Uterus (tissue), 4 donors: ENCODE measurements at places on chromosomes 2 and 18. TPM values are rescaled to one million over a fixed set of nuclear protein-coding genes. Genes with fewer than 3 reads are reported as not detected.

NTSR2 gene
- not detected for total RNA-seq

DNA sequence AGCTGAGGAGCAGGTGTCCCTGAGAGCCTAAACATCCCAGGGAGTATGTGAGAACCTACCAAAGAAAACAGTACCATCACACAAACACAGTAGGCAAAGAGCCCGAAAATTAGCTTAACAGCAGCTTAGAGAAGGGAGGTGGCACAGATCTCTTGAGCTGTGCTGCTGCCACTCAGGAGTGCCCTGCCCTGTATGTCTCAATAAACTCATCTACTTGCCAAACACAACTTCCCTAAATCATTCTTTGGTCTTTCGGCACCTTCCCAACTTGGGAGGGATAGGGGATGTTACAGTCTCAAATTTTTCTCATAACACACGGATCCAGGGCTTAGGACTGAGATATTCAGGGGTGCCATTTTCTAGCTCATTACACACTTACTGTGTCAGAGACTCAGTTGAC lies 45.3 kb upstream of the C1D start:
- no peaks in the 10 kb centered on the region for H3K27me3 ChIP-seq
- H3K27ac ChIP-seq, result no peak overlapping the region
- H3K4me3 ChIP-seq, result no peak overlapping the region
- H3K4me1 ChIP-seq, result no peaks in the 10 kb centered on the region

- no peak overlapping the region for H3K27ac ChIP-seq
- no peaks in the 10 kb centered on the region for H3K36me3 ChIP-seq
- no peak overlapping the region for H3K4me3 ChIP-seq
- H3K27me3 ChIP-seq, result no peaks in the 10 kb centered on the region
- no peak for DNase-seq
- H3K4me1 ChIP-seq, result no peaks in the 10 kb centered on the region
Observed at GRCh38 chr2:68420254-68420910, 46.7 kb downstream of the FBXO48 start.

GRCh38 chr2:140085674-140086073 lies 1305.5 kb upstream of the NXPH2 start:
- no peak overlapping the region for H3K27ac ChIP-seq
- H3K4me1 ChIP-seq, result no peaks in the 10 kb centered on the region
- no peak overlapping the region for H3K4me3 ChIP-seq
- no peak for DNase-seq
- no peaks in the 10 kb centered on the region for H3K27me3 ChIP-seq

GRCh38 chr2:124908411-124908810 lies 883.3 kb downstream of the CNTNAP5 start:
- no peaks in the 10 kb centered on the region for H3K4me1 ChIP-seq
- H3K27me3 ChIP-seq, result no peaks in the 10 kb centered on the region
- no peak overlapping the region for H3K27ac ChIP-seq
- no peak overlapping the region for H3K4me3 ChIP-seq
- H3K36me3 ChIP-seq, result no peaks in the 10 kb centered on the region

DNA sequence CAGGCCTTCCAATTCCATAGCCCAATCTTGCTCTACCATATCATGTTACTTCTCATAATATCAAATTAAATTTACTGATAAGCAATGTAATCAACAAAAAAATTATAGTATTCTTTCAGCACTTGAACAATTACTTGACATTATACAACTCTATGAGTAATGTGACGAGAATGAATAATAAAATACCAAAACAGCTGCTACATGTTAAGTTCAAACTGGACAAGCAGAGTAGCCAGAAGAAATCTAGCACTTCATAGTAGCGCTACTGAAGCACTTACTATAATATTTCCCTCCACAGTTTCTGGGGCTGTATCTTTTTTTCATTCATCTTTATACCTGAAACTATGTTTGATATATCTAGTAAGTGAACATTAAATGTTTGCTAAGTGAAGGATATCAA lies 14.9 kb downstream of the PPP3R1 start:
- DNase-seq, result no peak
- H3K4me1 ChIP-seq, result no peaks in the 10 kb centered on the region
- peak overlapping the region; percentile 26 for H3K27ac ChIP-seq
- no peaks in the 10 kb centered on the region for H3K36me3 ChIP-seq
